ENCODE measurements at places on chromosomes 7 and 10.

GRCh38 chr7:36601601-36602000 lies 122.7 kb downstream of the AOAH start:
- no peak for DNase-seq

GRCh38 chr7:44633254-44634186 lies 27.1 kb downstream of the OGDH start:
- DNase-seq, result peak; percentile 59

DNA sequence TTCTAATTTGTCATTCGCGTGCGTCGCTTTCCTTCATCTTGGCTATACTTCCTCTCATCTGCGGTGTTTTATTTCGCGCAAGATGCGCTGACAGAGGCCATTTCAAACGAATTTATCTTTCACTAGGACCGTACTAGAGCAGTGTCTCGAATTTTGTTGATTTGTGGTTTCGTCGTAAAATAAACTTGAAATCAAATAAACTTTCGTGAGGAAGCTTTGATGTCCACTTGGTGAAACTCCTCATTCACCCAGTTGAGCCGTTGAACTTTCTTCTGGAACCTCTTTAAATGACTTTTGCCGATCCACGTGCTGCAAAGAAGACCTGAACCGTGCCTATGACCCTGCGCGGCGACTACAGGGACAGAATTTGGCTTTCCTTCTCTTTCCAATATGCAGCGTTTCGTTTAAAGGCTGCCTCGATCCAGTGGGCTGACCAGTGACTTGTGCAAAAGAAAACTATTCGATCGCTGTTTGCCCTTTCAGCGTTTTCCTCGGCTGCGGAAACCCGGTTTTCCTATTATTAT lies 163.9 kb upstream of the PPP1R3A start:
- DNase-seq, result no peak

DNA sequence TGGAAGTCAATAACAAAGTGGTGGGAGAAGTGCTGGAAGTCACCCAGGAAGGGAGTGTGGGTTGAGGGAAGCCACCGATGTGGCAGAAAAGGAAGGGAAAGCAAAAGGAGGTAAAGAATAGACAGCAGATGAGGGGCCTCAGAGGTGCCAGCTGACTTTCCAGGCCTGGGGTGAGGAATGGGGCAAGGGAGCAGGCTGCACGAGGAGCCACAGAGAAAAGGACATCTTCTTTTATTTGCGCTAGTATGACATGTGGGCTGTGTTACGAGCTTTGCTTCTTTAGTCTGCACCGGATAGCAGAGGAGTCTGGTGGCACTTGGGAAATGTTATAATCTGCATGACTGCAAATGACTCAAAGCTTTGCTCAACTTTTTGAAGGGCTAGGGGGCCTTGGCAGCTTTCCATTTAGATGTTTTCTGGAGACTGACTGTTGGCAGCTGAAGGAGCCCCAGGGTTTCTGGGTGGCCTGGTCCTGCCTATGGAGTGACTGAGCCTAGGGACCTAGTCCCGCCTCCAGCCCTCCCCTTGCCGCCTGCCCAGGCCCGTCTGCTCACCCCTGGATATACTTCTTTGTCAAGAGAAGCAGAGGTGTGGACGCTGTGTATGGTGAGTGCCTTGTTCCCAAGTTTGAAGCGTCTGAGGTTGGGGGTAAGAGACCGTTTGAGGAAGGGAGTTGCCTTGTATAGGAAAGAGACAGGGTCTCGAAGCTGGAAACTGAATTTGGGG lies 5.1 kb downstream of the PRXL2A start:
- no peak for DNase-seq

DNA sequence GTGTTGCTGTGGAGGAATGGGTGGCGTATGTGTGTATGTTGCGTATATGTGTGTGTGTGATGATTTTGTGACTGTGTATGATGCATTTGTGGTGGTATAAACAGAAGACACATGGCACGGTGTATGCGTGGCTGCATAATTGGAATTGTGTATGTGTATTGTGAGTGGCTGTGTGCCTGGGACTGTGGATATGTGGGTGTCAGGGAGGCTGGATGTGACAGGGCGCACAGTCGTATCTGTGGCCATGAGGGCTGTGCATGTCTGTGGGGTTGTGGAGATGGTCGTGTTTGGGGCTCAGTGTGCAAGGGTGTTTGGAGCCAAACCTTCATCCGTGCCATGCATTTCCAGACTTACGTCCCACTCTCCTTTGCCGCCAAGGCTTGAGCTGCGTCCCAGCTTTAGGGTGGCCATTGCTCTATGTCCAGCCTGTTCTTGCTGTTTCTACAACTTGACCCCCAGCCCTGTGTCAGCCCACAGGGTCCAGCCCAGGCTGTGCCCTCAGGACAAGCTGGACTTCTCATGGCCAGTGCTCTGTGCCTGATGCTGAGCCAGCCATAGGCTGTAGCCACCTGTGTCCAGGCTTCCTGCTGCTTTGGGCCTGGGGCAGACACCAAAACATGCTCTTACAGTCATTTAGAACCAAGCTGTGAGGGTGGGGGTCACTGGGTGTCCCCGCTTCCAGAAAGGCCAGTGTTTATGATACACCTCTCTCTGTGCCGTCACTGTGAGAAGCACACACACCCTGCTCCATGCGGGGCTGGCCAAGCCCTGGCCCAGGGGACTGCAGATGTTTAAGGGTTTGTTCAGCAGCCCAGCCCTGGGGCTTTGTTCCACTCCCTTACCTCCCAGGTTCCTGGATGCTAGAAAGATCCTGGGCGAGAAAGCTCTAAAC lies 127.6 kb downstream of the NEURL1 start:
- no peak for DNase-seq

DNA sequence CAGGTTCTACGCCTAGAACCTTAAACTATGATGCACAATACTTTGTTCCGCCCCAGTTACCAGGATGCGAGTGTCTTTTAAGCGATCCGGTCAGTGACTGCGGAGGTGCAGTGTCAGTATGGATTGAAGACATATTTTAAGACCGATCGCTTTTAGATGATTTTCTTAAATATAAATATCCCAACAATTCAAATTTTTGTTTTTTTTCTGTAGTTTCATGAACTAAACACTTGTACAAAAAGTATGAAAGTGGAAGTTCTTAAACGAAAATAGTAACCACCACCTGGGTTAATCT lies 835 bp downstream of the COMMD3 start:
- no peak for DNase-seq

- DNase-seq, result no peak
Observed at GRCh38 chr7:118478931-118479330, 254.4 kb downstream of the ANKRD7 start.

DNA sequence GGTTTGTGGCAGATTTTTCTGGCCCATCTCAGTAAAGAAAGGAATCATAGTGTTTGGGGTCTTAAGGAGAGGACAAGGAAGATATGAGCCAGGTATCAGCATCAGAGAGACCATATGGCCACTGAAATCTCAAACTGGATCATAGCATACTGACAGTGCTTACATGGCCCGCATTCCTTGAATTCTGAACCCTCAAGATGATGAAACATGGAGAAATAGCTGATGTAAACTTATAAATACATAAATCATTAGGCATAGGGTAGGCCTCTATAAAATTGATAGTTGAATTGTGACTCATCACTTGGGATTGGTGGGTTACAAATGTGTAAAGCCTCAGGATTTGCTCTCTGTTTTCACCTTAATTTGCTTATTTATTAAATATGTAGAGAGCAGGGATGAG lies 688.5 kb downstream of the CNTNAP2 start:
- DNase-seq, result no peak

- DNase-seq, result no peak
Observed at GRCh38 chr7:41207141-41207540, 495.7 kb downstream of the INHBA start.

DNA sequence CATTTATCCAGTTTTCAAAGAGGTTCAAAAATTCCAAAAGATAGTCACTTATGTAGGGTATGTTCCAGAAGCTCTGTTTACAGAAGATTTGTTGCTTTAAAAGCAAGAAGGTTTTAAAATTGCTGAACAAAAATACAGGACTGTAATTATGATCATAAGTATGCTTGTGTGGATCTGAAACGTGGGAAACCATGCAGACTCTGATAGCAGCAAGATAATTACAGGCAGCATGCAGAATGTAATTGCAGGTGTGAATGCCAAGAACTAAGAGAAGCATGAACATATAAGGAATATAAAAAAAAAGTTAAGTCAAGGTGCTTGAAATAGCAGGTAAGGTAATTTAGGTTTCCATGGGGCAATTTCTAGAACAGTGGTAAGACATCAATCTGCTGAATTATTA lies 405.7 kb downstream of the ARL4A start:
- no peak for DNase-seq

- DNase-seq, result no peak
Observed at GRCh38 chr7:74093671-74094223, 10.1 kb downstream of the LIMK1 start.

GRCh38 chr7:104207348-104207730 lies 474 bp downstream of the ORC5 start:
- no peak for DNase-seq

DNA sequence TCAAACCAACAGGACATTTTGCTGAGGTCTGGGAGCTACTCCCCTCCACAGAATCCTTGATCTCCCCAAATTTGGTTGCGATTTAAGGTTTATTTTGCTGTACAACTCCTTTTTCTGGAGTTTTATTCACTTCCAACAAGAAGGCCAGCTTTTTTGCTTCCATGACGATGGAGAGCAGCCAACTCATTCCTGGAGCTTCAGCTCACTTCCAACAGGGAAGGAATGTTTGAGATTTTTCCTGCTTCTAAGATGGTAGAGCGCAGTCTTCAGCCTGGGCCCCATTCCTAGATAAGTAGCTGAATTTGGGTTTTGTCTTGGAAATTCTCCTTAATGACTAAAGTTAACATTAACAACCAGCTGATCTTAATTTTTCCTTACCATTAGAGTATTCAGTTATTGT lies 30.9 kb upstream of the CREB3L2 start:
- no peak for DNase-seq

- no peak for DNase-seq
Observed at GRCh38 chr10:4894335-4894734, 68.3 kb downstream of the AKR1E2 start.

DNA sequence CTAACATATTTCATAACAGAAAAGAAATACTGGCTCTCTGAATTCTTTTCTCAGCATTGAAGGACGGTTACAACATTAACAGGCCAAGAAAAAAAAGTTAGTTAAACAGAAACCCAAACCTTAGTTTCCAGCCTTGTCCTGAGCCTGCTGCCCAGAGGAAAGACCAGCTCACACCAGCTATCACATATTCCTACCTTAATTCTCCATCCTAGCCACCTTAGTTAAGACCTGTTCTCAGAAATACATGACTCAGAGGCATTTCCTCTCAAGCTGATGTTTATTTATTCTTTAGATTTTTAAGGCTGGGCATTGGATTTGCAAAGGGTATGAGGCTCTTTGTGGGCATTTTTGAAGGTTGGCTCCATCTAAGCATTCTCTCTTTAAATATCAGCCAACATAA lies 34.3 kb upstream of the ADAM12 start:
- no peak for DNase-seq

DNA sequence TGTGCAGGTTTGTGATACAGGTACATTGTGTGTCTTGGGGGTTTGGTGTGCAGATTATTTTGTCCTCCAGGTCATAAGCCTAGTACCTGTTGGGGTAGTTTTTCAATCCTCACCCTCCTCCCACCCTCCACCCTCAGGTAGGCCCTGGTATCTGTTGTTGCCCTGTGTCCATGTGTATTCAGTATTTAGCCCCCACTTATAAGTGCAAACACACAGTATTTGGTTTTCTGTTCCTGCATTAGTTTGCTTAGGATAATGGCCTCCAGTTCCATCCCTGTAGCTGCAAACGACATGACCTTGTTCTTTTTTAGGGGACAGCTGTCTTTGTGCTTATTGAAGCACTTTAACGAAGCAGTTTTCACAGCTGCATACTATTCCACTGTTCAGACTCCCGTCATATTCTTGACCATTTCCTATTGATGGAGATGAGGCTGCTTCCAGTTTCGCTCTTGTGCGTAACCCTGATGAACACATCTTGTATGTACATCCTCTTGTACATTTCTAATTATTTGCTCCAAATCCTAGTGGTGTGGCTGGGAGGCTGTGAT lies 47.4 kb downstream of the LHPP start:
- no peak for DNase-seq

- DNase-seq, result peak; percentile 45
Observed at GRCh38 chr7:100887516-100888290, 1.8 kb downstream of the UFSP1 start.

GRCh38 chr7:114598946-114599345 lies 184.3 kb downstream of the FOXP2 start:
- no peak for DNase-seq

GRCh38 chr10:27506280-27506679 lies 2.2 kb downstream of the RAB18 start:
- no peak for DNase-seq

- DNase-seq, result no peak
Observed at GRCh38 chr7:4159761-4160554, 522.1 kb upstream of the FOXK1 start.

DNA sequence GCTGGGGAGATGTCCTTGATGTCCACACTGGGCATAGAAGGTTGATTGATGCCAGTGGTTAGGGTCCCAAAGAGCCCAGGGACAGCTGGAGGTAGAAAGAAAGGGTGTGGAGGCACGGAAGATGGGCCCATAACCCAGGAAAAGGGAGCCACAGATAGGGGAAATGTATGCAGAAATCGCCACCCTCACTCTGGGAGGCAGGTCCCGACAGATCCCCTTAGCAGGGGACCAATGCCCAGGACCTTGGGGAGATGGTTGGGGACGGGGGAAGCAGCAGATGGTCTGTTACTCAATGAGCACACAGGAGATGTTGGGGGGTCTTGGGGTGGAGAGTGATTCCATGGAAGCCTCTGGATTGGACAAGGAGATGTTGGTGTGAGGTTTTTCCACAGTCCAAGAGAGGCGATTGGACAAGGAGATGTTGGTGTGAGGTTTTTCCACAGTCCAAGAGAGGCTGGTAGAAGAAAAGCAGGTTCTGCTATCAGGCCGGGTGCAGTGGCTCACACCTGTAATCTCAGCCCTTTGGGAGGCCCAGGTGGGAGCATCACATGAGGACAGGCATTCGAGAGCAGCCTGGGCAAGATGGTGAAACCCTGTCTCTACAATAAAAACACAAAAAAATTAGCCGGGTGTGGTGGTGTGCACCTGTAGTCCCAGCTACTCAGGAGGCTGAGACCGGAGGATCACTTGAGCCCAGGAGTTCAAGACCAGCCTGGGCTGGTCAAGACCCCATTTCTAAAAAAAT lies 7.0 kb upstream of the PPP1R35 start:
- DNase-seq, result no peak

DNA sequence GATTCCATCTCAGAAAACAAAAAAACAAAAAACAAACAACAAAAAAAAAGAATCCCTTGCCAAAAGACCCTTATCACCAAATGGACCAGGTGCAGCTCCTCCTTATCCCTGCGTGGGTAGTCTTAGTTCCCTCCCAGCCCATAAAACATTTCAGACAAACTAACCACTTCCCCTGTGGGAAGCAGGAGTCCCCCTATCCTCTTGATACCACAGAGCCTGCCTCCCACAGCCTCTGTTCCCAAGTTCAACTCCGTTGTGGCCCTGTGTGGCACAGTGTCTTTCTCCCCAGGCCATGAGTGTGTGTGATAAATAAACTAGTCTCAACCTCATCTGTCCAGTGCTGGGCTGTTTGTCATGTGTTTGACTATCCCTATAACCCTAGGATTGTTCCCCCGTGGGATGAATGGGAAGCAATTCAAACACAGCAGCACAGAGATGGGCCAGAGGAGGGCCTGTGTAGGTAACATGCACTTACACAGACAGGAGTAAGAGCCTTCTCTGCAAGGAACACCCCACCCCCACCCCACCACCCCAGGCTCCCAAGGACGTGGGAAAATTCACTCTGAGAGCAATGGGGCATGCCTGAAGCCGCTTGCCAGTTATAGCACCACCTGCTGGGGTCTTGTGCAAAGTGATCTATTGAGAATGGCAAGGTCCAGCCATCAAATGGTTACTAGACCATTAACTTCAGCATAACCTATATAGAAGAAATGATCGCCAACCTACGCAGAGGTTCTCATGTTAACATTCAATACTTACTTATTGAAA lies 147.1 kb upstream of the GHITM start:
- no peak for DNase-seq

Data from effector CD4-positive, alpha-beta T cell (primary cell).